ENCODE measurements at places on chromosomes 3 and 15.
A peak's percentile ranks its signal among the peaks of the same experiment; 100 is the strongest.

GRCh38 chr15:70772402-70772801 lies 9.0 kb upstream of the UACA start:
- no peak for DNase-seq

- DNase-seq: no peak
Observed at GRCh38 chr3:197031315-197032285, 2.0 kb upstream of the MELTF start.

DNA sequence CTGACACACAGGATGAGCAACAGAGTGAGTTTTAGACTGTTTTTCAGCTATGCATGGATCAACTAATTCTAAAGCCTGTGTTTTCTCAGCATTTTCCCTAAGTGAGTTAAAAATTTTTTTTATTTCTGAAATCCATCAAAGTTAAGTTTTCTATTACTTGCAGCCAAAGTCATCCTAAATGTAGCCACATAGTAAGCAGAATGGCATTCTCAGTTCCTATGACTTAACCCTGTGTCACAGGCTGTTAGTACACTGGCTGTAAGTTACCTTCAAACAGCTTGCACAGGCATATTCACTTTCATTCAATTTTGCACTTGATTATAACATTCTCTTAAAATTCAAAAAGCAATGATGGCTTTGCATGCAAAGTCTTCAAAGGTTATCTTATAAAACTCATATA lies 368.2 kb downstream of the OCA2 start:
- DNase-seq: no peak

GRCh38 chr3:181635141-181635540 lies 76.6 kb upstream of the SOX2 start:
- DNase-seq: no peak

- DNase-seq: no peak
Observed at GRCh38 chr3:141360888-141361598, 7.3 kb upstream of the ZBTB38 start.

- peak; percentile 59 for DNase-seq
Observed at GRCh38 chr3:102229062-102229655, 205.7 kb upstream of the ZPLD1 start.

DNA sequence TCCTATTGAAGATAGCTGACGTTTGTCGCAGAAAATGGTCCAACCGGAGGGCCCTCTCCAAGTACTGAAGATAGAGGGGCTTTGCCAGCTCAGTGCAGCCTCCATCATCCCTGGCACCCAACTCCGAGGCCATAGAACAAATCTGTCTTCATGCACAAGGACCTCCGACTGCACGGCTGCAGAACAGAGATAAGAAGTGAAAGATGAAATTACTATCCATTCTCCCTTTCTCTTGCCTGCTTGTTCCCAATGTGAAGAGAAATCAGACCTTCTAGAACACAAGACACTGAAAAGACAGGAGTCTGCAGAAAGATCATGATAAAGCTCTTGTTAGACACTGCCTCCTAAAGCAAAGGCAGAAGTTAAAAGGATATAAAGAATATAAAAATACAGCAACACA lies 19.9 kb downstream of the INO80 start:
- no peak for DNase-seq

GRCh38 chr15:101354891-101355623 lies 60.0 kb upstream of the SNRPA1 start:
- DNase-seq: no peak

GRCh38 chr3:43729707-43730414 lies 39.1 kb downstream of the ABHD5 start:
- no peak for DNase-seq

DNA sequence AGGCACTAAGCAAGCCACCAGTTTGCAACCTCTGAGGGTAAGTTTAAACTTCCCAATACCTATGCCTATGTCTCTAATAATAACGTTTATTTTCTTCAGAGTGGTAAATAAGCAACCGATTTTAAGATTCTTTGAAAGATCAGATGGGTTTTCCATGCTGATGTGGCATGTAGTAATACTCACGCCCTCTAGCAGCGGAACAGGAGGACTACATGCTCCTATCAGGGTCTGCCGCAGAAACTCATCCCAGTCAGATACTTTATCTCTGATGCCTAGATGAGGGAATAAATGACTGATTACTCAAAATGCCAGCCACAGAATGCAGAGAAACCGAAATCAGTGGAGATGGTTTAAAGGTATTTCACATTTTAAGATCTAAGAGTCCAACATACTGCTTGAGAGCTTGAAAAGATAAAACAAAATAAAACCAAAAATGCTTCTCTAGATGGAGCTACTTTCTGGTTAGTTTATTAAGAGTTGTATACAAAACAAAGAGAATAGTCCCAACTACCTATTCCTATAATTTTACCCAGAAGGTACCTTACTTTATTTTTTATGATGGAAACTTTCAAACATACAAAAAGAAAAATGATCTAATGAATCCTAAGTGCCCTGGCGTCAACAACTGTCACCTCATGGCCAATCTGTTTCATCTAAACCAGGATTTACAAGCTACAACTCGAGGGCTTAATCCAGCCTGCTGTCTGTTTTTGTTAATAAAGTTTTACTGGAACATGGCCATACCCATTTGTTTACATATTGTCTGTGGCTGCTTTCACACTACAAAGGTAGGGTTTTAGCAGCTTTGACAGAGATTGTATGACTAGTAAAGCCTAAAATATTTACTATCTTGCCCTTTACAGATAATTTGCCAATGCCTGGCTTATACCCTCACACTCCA lies 37.5 kb upstream of the STIMATE start:
- DNase-seq: peak; percentile 19

GRCh38 chr3:124209426-124209825 lies 217.5 kb upstream of the ROPN1 start:
- no peak for DNase-seq

DNA sequence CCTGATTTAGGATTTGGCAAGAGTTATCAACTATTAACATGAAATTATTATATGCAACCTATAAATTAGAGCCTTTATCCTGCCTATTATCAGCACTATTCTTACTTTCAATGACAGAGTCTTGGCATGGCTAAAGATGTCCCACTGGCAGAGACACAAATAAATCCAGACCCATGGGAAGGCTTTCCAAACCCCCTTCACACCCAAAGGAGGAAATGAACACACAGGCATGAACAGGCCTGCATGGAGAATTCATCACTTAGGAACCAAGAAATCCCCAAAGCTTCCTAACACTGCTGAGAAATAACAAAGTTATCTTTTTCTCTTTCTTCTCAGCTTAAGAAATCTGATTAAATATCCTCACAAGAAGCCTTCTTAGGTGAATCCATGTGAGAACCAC lies 213.9 kb downstream of the OCA2 start:
- no peak for DNase-seq
